ENCODE measurements at places on chromosomes 2 and 18. TPM values are rescaled to one million over a fixed set of nuclear protein-coding genes. Genes with fewer than 3 reads are reported as not detected.
A peak's percentile ranks its signal among the peaks of the same experiment; 100 is the strongest.

- DNase-seq, result no peak
Measured at GRCh38 chr18:63897072-63897471, 9.6 kb downstream of the SERPINB2 start.

- no peak for DNase-seq
Measured at GRCh38 chr18:67476585-67476984, 39.9 kb downstream of the DSEL start.

GRCh38 chr2:239599299-239599698, 198.5 kb upstream of the HDAC4 start:
- no peak for DNase-seq

- no peak for DNase-seq
Measured at GRCh38 chr18:54557958-54558357, 33.1 kb upstream of the DYNAP start.

- no peak for DNase-seq
Measured at GRCh38 chr18:9475643-9476591, 604 bp downstream of the RALBP1 start.

- DNase-seq, result no peak
Measured at GRCh38 chr2:193810533-193810932, 1615.8 kb upstream of the TMEFF2 start.

GRCh38 chr2:166468124-166469024, 25.7 kb downstream of the SCN7A start:
- DNase-seq, result no peak

- DNase-seq, result no peak
Measured at GRCh38 chr2:237696461-237696860, 69.1 kb downstream of the LRRFIP1 start.

GRCh38 chr2:168194784-168195522, 52.4 kb downstream of the STK39 start:
- no peak for DNase-seq

DNA sequence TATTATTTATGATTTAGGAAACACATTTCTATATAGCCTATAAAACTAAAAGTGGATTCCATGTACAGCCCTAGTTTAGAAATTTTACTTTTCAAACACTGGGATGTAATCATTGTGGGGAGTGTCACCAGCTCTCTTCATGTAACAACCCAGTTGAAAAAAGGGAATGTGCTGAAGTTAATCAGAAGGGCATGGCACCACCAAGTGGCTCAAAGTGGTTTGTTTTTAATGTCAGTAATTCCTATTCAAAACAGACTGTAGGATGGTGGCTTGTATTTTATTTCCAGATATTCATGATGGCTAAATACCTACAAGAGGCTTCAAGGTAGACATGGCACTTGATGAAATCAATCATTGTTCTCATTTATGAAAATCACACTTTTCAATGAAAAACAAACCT, 58.1 kb upstream of the TMEM182 start:
- no peak for DNase-seq

ZSWIM2 gene
- total RNA-seq, result not detected

- DNase-seq, result peak; percentile 74
Measured at GRCh38 chr2:219514196-219514761, at the start of gene ASIC4. Gene ASIC4 (plus strand): TSS chr2:219514482. CDS start chr2:219514725, 243 bp downstream.

GRCh38 chr2:30932870-30933269, 125.6 kb upstream of the CAPN13 start:
- DNase-seq, result no peak

CPO gene
- total RNA-seq, result 0.20 TPM

DNA sequence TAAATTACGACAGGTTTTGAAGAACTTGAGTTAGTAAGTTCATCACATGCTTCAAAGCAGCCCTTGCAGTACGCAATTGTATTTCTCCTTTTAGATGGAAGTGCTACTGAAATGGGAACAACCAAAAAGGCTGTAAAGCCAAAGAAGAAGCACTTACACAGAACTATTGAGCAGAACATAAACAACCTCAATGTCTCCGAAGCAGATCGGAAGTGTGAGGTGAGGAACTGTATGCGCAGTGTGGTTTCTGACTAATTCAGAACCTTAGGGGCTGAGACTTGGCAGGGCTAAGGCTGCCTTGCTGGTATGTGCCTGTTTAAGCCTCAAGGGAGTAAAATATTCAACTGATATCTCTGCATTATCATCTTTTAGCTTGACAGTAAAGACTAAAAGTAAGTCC, 8.4 kb downstream of the NCAPH start:
- DNase-seq, result no peak

- peak; percentile 60 for DNase-seq
Measured at GRCh38 chr2:101251844-101252407, 760 bp upstream of the CNOT11 start.

- DNase-seq, result no peak
Measured at GRCh38 chr2:12124790-12125189, 378.4 kb downstream of the LPIN1 start.

- DNase-seq, result no peak
Measured at GRCh38 chr2:27806311-27807059, 35.0 kb downstream of the MRPL33 start.

GRCh38 chr2:48320742-48321141, 209.2 kb upstream of the STON1 start:
- no peak for DNase-seq

GRCh38 chr2:188765522-188766470, 208.4 kb upstream of the COL3A1 start:
- peak; percentile 13 for DNase-seq

- no peak for DNase-seq
Measured at GRCh38 chr2:118380915-118381653, 292.8 kb downstream of the INSIG2 start.

- no peak for DNase-seq
Measured at GRCh38 chr18:8658858-8659485, 46.4 kb upstream of the MTCL1 start.

CHMP3 gene
- total RNA-seq, result 72.8 TPM

DNA sequence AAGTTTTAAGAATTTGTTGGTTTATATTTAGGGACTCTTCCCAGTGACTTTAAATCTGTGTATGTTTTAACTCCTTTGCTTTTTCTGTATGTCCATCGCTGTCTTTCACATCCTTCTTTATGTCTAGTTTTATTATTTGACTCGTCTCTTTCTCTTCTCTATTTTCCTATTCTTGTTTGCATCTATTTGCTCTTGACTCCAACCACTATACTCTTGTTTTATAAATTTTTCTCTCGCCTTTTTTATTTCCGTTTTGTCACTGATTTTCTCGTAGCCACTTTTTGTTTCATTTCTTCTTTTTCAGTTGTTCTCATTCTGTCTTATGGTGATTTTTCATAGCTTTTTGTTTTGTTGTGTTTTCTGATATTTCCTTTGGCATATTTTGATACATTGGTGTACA, 170.5 kb upstream of the NETO1 start:
- no peak for DNase-seq

GRCh38 chr2:145283131-145283530, 763.2 kb upstream of the ZEB2 start:
- DNase-seq, result no peak

DNA sequence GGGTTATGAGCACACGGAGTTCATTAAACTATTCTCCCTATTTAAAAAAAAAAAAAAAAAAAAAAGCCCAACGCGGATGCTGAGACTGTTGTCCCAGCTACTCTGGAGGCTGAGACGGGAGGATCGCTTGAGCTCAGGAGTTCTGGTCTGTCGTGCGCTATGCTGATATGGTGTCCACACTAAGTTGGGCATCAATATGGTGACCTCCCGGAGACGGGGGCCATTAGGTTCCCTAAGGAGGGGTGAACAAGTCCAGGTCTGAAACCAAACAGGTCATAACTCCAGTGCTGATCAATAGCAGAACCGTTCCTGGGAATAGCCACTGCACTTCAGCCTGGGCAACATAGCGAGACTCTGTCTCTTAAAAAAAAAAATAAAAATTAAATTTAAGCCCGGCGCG, 12.9 kb upstream of the ANKRD53 start:
- no peak for DNase-seq

IL1RL2 gene
- total RNA-seq, result 1.3 TPM

DNA sequence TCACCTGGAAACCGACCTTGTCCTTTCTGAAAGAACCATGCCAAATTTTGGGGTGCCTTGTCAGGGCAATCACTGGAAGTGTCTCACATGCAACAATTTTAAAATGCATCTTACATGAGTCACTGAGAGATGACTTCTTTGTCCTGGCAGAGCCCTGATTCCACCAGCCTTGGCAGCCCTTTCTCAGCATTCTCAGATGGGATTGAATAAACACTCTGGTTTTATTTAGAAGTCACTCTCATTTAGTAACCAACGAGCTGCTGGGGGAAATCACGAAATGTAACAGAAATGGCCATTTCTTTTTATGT, 3.8 kb upstream of the ATP8B1 start:
- DNase-seq, result peak; percentile 51

RND3 gene
- 42.7 TPM for total RNA-seq

LINC00305 gene
- total RNA-seq, result not detected
